Thoracic aorta (tissue), 2 donors: ENCODE measurements at places on chromosomes 1 and 21.

DNA sequence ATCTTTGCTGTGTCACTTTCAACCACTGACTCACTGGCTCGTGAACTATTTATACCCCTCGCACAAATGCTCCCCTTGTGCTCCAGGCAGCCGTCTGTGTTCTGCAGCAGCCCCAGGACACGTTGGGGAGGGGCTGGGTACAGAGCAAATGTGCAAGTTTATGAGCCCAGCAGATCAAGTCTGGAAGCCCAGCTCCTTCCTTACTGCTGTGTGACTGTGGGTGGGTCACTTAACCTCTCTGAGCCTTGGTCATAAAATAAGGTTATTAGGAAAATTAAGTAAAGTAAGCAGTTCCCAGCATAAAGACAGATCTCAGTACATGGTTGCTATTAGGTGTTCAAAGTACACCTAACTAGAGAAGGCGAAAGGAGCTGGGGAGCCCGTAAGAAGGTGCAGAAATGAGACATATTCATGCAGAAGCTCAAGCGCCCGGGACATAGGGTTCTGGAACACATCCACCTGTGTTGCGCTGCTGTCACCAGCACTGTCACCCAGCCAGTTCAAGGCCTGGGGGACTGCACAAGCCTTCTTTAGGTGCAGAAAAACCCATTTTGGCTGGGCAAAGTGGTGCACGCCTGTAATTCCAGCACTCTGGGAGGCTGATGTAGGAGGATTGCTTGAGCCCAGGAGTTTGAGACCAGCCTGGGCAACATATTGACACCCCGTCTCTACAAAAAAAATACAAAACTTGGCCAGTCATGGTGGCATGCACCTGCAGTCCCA is 13.8 kb downstream of the EFHD2 start:
- no peak for DNase-seq

DNA sequence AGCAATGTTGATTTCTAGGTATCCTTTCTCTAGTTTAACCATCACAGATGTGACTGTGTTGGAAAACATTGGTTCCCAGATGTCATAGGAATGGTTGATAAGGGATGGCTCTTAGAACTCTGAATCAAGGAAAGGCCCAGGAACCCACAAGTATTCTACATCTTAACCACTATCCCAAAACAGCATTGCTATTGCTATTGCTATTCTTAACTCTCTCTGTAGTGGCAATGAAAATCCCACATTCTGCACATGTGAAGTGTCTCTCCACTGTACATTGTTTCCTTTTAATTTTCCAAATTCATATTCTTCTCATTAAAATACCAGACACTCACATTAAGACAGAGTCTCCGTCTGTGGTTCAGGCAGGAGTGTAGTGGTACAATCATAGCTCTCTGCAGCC is 420.4 kb upstream of the RUNX1 start:
- DNase-seq: no peak

- DNase-seq: no peak
These were observed 360.7 kb downstream of the TBX15 start for GRCh38 chr1:118627435-118627834.

DNA sequence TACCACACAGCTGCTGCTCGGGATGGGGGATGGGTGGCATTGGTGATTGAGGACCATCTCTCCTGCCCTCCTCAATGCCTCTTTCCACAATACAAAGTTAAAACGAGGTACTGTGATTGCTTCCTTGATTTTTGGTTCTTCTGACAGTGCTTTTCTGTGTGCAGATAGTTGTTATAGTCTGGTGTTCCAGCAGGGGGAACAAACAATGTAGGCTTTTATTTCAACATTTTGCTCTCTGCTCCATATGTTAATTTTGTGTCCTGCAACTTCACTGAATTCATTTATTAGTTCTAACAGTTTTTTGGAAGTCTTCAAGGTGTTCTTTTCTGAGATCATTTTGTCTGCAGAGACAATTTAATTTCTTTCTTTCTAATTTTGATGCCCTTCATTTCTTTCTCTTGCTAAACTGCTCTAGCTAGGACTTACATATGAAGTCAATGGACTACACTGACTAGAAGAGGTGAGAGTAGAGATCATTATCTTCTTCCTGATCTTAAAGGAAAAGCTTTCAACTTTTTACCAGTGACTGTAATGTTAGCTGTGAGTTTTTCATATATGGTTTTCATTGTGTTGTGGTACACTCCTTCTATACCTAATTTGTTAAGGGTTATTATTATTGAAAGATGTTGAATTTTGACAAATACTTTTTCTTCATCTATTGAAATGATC is 45.4 kb downstream of the TNFSF18 start:
- DNase-seq: no peak

GRCh38 chr21:27033471-27033870 is 66.6 kb upstream of the ADAMTS5 start:
- DNase-seq: no peak

- no peak for DNase-seq
These were observed 35.4 kb downstream of the PTPRU start for GRCh38 chr1:29271724-29272123.

- no peak for DNase-seq
These were observed 385.9 kb upstream of the LYPLAL1 start for GRCh38 chr1:218787826-218788225.

DNA sequence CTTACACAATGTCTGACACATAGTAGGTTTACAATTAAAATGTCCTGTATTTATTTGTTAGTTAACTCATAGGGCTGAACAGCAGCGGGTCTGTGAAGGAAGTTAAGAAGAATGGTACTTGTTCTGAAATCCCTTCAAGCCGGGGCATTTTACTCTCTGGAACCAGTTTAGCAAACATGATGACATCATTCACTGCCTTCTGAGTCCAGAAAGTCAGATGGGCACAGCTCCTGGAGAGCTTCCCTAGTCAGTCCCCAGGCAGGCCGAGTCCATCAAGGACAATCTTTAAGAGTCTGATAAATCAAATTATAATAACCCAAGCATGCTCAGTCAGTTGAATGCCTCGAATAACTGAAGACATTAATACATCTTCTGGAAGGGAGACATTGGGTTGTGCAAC is 125.4 kb upstream of the DAB1 start:
- no peak for DNase-seq

GRCh38 chr1:99782920-99783319 is 16.5 kb upstream of the FRRS1 start:
- DNase-seq: no peak

DNA sequence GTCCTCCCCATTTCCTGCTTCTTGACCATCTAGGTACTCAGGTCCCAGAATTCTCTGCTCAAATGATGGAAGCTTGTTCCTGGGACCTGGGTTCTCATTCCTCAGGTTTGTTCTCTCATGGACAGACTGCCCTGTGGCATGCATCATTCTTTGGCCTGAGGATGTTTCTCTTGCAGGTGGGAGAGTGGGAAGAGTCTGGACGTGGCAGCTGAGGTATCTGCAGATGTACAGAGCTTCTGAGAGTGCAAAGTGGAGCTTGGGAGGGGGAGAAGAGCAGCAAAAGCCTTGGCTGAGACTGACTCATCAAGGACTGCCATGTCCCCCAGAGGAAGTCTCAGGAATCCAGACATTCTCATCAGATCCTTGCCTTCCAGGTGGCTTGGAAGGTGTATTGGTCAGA is 63.1 kb downstream of the HSPA13 start:
- DNase-seq: no peak

DNA sequence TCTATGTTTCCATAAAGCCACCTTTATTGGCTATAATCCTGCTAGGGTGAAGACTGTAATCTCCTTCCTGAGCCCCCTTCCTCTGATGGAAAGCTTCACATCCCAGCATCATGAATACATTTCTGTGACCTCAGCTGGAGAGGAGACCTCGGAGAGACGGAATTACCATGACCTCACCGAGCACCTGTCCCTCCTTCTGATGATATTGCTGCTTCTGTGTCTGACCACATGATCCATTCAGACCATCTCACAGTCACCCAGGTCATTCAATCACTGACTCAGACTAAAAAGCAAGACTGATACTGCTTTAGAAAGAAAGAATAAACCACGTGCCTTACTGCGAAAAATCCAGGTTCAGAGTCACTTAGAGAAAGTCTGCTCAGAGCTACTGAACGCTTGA is 8.8 kb downstream of the KCND3 start:
- no peak for DNase-seq

DNA sequence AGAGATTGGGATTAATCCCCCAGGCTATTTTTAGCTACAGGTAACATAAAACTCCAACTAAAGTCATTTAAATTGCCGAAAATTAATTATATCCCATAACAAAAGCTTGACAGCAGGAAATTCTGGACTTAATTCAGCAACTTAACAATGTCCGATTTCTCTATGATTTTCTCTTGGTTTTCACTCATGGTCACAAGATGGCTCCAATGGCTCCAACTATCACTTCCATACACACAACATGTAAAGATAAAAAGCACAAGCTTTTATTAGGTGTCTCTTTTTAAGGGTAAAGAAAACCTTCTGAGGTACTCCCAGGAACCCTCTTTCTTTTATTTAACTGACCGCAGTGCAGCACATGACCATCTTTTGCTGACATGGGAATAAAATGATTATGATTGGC is 363.5 kb upstream of the PTBP2 start:
- DNase-seq: no peak

- no peak for DNase-seq
These were observed 33.3 kb upstream of the FAM3B start for GRCh38 chr21:41283211-41283818.

- no peak for DNase-seq
These were observed 24.6 kb upstream of the PEX19 start for GRCh38 chr1:160309571-160309970.

GRCh38 chr1:174017231-174017970 is 4.8 kb downstream of the RC3H1 start:
- no peak for DNase-seq

DNA sequence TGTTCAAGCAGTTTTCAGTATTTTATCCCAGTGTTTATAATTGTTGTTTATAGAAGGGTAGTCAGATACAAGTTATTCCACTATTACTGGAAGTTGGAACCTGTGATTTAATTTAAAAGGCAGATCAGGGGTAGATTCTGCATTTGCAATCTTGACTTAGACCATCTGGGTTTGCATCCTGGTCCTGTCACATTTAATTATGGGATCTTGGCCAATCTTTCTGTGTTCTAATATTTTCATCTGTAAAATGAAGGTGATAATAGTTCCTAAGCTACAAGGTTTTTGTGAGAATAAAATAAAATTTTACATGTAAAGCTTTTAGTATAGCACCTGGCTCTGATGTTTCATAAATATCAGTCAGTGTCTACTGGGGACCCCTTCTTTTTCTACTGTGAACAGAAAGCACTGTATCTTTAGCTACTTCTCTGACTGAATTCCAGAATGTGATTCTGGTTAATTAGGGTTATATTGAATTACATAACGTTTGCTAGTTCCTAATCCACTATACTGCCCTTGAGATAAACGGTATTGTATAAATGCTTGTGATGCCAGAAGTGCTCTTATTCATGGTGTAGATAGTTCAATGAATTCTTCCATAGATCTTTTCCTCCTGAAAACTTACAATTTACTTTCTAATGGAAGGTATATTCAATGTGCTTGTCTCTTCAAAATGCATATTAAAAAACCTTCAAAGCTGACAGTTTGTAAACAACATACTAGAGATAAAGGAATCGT is 131.0 kb downstream of the KCNK1 start:
- DNase-seq: no peak

DNA sequence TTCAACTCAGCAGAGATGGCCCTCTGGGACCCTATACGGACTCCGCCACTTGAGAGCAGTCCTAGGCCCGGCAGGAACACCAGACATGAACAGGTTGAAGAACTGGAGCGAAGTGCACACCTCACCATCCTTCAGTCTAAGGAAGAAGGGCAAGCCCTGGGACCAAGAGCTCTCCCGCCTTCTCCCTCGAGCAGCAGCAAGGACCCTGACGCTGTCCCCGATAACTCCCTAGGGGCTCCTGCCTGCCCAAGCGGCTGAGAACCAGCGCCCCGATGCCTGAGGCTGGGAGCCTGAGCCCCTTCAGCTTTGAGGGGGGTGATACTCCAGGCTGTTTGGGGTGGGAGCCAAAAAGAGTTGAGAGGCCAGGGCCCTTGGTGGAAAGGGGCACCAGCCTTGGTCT is 10.2 kb downstream of the TMEM81 start:
- no peak for DNase-seq

- DNase-seq: no peak
These were observed at the start of gene PALMD for GRCh38 chr1:99645699-99646531. TSS of gene PALMD (plus strand) at chr1:99646113. CDS start at chr1:99646318, 205 bp downstream.

DNA sequence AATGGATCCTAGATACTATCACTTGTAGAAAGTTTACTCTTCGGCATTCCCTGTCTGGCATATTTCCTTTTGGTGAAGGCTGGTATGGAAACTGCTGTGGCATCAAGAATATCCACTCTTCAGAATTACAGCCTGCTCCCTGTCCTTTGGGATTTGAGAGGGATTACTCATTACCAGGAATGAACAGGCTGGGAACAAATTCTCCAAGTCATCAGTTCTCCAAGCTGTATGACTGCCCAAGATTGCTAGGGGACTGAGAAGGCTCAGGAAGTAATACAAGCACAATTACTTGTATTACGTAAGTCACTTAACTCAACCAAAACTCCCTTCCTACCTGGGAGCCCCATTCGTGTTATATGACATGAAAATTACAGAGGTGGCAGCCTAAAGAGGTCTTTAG is 49.6 kb downstream of the CD58 start:
- no peak for DNase-seq

DNA sequence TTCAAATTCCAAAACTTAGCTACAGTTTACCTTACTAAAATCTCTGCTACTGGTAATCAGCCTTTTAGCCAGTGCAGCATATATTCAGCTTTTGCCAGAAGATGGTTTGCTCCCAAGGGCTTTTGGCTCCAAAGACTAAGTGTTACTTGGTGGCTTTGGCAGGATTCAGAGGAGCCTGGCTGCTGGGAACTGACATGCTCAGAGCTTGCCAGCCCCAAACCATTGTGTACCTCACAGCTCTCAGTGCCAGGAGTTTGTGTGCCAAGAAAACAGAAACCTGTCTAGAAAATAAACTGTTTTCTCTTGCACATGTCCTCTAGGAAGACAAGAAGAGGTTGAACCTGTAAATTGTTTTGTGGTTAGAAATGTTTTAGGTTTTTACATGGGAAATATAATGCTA is 315.9 kb downstream of the ST6GALNAC3 start:
- no peak for DNase-seq

GRCh38 chr1:29122682-29123052 is 1.0 kb downstream of the TMEM200B start:
- no peak for DNase-seq

DNA sequence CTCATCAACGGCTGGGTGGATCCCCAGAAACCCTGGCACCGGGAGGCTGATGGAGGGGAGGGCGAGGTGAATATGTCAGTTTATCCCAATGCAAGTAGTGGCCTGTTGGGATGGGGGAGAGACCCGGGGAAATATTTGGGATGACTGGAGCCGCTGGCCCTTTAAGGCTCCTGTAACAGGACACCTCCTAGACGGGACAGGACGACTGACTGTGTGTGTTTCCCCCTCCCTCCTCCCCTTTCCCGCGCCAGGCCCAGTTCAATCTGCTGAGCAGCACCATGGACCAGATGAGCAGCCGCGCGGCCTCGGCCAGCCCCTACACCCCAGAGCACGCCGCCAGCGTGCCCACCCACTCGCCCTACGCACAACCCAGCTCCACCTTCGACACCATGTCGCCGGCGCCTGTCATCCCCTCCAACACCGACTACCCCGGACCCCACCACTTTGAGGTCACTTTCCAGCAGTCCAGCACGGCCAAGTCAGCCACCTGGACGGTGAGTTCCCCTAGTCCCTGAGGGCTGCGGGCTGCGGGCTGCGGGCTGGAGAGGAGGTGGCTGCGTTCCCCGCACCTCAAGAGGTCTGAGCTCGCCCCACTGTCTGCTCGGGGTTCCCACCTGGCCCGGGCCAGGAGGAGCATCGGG is 44.8 kb upstream of the CCDC27 start:
- no peak for DNase-seq

GRCh38 chr1:214248311-214249085 is 32.5 kb upstream of the SMYD2 start:
- DNase-seq: no peak

GRCh38 chr1:103447471-103447870 is 78.0 kb upstream of the RNPC3 start:
- no peak for DNase-seq
